ENCODE measurements at places on chromosomes 16 and 17.

DNA sequence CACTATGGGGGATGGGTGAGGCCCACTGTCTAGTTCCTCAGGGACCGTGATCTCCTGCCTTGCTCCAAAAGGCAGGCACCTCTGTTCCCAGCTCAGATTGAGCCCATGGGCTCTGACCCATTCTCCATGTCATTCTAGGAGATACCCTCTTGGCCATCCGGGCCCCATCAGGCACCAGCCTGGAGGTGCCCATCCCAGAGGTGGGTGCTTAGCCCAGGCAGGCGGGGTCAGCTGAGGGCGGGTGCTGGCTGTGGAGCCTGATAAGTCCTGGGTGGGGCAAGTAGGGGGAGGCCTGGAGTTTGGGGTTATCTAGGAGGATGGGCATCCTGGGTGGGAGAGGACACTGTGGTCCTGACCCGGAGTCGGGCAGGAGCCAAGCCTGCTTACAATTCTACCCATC, 2.3 kb downstream of the E2F4 start:
- no peak for DNase-seq

DNA sequence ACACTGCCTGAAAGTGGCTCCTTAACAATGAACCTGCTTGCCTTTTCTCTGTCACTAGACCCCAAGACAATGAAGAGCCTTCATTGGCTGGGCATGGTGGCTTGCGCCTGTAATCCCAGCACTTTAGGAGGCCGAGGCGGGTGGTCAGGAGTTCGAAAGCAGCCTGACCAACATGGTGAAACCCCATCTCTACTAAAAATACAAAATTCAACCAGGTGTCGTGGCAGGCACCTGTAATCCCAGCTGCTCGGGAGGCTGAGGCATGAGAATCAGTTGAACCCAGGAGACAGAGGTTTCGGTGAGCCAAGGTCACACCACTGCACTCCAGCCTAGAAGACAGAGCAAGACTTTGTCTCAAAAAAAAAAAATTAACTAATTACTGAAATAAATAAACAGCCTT, 45.3 kb upstream of the SEC14L1 start:
- DNase-seq: no peak

DNA sequence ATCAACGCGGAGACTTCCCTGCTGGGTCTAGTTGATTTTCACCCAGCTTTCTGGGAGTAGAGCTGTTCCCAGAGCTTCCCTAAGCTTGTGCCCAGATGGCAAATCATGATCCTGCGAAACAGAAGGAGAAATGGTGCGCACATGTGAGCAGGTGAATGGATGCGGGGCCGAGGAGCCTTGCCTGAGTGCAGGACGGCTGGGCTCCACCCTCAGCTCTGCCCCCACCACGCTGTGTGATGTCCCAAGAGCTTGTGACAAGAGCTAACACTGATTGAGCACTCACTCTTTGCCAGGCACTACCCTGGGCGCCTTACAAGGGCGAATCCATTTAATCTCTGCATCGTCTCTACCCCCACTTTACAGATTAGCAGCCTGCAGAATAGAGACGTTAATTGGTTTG, 162.7 kb upstream of the RPL38 start:
- no peak for DNase-seq

- DNase-seq: no peak
Measured at GRCh38 chr16:26913851-26914250, 152.9 kb upstream of the C16orf82 start.

- no peak for DNase-seq
Measured at GRCh38 chr17:8103549-8103948, 14.8 kb downstream of the ALOXE3 start.

GRCh38 chr17:53819956-53820355, 2.8 kb upstream of the KIF2B start:
- no peak for DNase-seq

DNA sequence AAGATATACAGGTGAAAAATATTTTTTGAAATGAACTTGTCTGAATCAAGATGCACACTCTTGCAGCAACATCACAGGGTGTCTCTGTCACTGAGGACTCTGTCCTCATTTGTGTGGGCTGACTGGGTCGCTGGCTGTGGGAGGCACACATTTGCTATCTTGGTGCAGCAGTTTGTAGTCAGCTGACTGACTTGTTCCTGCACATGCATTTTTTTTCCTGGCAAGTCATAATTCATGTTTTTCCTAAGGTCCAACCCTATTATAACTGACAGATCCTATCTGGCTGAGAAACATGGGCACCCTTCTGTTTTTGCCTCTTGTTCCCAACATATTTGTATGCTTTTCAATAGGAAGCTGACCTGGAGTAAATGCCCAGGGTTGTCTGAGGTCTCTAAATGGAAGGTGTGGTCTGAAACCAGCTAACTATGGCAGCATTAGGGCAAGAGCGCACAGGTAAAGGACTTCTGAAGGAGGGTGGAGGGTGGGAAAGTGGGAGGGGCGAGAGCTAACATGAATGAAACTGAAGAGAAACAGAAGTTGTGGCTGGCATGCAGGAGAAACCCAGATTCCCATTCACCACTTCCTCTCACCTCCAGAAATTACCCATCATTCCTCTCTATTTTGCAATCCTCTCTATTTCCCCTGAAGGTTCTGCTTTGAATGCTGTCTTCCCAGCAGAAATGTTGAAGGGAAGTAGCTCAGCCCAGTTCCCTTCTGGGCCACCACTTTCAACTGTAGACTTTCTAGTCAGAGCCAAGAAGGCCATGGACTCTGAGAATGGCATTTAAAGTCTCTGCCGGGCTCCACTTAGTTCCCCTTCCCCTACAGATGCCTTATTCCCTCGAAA, 166.1 kb downstream of the PRKCA start:
- DNase-seq: peak; percentile 19

DNA sequence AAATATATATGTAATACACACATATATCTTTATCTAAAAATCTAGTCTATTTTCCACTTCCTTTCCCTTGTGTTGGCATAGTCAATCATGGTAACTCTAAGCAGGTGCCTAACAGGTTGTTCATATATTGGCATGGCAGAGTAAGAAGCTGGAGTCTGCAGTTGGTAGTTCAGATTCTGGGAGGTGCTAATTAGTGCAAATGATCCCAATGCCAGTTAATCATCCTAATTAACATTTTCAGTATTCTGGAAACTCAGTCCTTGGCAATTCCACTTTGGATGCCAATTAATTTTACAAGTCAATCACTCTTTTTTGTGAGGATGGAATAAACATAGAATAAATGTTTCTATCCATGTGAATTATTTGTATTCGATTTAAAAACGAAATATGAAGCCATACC, 863.7 kb upstream of the SOX9 start:
- no peak for DNase-seq

GRCh38 chr17:63341276-63341675, 104.8 kb downstream of the CYB561 start:
- DNase-seq: no peak

DNA sequence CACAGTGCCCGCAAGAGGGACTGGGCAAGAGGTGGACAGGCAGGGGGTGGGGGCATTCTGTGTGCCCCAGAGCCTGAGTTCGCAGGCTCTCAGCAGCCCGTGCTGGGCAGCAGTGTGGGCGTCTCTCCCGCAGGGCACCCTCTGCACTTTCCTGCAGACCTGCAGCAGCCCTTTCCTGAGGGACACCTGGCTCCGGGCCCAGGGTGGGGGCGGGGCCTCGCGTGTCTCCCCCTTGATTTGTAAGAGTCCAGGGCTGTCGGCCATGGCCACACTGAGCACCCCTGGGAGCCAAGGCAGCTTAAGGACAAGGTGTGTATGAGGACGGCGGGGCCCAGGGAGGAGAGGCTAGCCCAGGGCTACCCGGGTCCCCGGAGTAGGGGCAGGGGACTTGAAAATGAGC, 33.4 kb upstream of the SLC38A10 start:
- DNase-seq: no peak

- DNase-seq: no peak
Measured at GRCh38 chr17:73684183-73684582, 39.9 kb upstream of the SDK2 start.

GRCh38 chr16:20175358-20175757, 101.7 kb upstream of the GPR139 start:
- no peak for DNase-seq

- peak; percentile 94 for DNase-seq
Measured at GRCh38 chr17:55437159-55437605, 15.5 kb upstream of the MMD start.

- DNase-seq: no peak
Measured at GRCh38 chr17:28584434-28584833, 7.7 kb upstream of the ALDOC start.

GRCh38 chr17:45380991-45381390, 51.7 kb downstream of the ARHGAP27 start:
- no peak for DNase-seq

DNA sequence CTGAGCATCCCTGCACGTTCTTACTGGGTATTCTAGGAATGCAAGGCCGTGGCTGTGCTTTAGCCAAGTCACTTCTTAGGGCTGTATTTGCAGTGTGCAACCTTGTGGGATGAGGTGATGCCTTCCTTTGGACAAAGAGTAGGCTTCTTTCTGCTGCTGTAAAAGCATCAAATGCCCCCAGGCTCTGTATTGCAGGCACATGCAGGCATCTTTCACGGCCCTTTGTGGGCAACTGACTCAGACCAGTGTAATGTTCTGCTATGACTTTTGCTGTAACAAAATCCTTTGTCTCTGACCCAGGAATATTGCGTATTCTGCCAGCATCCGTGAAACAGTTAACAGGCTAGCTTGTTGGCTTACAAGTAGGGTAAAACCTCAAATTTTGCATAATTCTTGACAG, 30.9 kb upstream of the GCSH start:
- DNase-seq: no peak

- no peak for DNase-seq
Measured at GRCh38 chr16:70490261-70490660, 33.1 kb downstream of the COG4 start.

- DNase-seq: no peak
Measured at GRCh38 chr17:42613699-42614295, 4.3 kb downstream of the TUBG1 start.

DNA sequence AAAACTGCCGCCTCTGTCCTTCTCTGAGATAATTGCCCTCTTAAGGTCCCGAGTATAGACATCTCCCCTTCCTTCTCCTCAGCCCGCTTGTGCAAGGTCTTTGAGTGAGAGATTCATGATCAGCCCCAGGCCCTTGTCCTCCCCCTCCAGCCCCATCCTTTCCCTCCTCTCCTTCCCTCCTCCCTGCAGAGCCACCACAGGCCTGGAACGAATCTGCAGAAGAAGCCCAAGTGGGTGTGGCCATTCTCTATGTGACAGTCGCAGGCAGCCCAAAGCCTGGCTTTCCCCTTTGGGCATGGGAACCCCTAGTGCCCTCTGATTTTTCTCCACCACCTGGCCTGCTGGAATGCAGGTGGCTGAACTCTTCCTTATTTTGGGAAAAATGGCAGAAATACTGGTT, 7.2 kb upstream of the NDRG4 start:
- DNase-seq: no peak

GRCh38 chr17:13182854-13183253, 165.0 kb upstream of the ELAC2 start:
- DNase-seq: no peak

DNA sequence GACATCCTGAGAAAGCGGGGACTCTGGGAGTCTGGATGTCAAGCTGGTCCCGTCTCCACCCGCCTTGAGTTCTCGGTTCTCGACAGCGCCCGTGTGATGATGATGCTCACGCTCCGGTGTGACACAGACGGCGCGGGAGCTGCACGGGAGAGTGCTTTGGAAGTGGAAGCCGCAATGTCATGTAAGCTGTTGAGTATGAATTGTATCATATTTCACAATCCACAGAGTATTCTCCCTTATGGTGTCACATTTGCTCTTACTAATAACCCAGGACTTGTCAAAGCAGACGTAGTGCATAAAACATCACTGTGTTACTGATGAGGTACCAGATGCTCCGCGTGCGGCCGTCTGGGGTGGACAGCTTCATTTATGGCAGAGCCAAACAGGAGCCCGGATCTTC, 217.5 kb upstream of the CHMP6 start:
- DNase-seq: no peak

DNA sequence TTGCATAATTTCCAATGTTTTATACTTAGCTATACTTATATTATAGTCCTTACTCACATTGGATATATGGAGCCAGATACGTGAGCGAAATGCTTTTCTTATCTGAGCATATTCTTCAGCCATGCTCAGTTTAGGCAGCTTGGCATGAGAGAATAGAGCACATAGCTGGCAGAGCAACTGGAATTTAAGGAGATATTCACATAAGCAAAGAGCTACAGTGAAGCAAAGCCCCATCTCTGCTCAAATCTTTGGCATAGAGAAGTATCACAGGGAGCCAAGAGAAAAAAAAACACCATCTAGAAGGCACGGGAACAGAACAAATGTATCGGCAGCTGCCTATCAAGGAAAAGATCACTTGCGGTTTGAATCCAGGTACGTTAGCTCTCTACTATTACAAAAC, 734.2 kb upstream of the KIF2B start:
- no peak for DNase-seq

DNA sequence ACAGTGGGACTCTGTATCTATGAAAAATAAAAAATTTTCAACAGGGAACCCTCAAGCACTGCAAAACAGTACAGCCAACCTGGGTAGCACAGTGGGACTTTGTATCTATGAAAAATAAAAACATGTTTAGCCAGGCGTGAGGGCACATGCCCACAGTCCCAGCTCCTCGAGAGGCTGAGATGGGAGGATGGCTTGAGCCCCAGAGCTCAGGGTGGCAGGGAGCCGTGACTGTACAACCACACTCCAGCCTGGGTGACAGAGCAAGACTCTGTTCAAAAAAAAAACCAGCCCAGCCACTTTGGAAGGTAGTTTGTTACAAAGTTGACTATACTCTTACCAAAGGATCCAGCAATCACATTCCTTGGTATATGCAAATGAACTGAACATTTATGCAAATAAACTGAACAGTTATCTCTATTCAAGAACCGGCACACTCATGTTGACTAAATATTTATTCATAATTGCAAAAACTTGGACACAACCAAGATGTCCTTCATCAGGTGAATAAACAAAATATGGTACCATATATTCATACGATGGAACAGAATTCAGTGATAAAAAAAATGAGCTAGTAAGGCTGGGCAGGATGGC, 5.2 kb downstream of the RPH3AL start:
- DNase-seq: no peak

DNA sequence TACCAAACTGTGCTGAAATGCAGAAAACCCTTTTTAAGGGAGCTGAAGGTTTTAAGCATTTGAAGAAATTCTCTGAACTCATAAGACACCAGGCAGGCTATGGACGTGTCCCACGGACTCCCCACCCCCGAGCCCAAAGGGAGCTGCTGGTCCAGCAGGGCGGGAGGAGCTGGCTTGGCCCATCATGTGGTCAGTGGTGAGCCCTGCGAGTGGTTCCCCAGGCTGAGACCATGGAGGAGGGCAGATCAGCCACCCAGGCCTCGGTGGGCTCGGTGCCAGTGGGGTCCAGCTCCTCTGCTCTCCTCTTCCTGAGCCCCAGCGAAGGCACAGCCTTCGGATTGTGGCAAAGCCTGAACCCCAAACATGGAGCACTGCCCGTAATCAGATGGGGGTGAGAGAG, 27.0 kb downstream of the LGALS3BP start:
- DNase-seq: no peak

DNA sequence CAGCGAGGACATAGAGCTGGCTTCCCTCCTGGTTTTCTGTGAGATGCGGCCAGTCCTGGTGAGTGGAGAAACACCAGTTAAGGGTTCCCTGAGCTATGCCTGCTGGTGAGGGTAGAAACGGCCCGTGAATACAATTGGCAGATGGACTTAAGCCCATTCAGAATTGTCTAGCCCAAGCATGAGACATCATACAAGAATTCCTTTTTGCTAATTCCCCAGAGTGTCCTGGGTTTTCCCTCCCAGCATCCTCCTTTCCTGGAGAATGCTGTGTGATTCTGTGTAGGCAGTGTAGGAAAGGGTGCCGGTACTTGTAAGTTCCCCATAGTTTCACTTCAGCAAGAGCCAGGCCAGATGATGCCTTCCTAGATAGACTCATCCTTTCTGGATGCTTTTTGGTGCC, 65.1 kb downstream of the SDR42E1 start:
- no peak for DNase-seq
